ENCODE measurements at places on chromosomes 6 and 20. TPM values are rescaled to one million over a fixed set of nuclear protein-coding genes. Genes with fewer than 3 reads are reported as not detected.

GRCh38 chr6:25934735-25935313 lies 4.3 kb upstream of the SLC17A2 start:
- DNase-seq: no peak

- no peak for DNase-seq
These were observed 74.5 kb downstream of the HUS1B start for GRCh38 chr6:582370-582769.

DNA sequence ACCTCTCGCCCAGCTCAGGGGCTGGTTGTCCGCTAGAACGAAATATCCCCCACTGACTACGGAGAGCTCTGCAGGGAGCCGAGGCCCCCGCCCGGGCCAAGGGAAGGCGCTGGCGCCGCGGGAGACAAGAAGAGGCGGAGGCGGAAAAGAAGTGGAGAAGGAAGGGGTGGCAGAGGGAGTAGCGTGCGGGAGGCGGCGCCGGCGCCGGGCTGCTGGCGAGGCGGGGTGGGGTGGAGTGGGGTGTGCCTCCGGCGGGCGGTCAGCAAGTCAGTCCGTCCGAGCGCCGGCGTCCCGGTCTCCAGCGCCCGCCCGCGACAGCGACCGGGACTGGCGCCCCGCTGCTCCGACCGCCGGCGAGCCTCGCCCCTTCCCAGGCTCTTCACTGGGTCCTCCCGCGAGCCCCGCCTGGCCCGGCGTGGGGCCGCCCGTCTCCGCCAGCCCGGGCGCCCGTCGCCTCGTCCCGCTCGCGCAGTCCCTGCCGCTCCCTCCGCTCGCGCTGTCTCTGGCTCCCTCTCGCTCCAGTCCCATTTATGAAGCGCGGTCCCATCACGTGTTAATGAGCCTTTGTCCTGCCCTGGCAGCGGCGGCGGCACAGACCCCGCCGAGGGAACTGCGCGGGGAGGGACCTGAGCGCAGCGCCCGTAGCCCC lies at the start of gene CNR1:
Gene CNR1, minus strand, starts transcription at position 504 of the 649 bp plus-strand sequence. CDS start 21,073 bp downstream, outside the sequence.
- no peak for DNase-seq

DNA sequence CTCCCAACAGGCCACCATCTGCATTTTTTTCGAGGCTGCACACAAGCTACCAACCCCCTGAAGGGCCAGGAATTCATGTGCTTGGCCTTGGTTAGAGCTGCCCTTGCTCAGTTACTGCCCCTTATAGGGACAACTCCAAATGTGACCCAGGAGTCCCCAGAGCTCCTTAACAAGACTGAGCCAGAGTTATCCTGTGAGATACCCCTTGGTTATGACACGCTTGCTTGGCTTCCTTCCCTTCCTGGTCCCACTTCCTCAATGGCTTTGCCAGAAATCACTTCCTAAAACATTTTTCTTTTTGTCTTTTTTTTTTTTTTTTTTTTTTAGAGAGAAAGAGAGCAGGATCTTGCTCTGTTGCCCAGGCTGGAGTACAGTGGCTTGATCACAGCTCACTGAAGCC lies 8.9 kb downstream of the TREM1 start:
- DNase-seq: no peak

The CD93 gene
- 37.9 TPM for polyA plus RNA-seq
